Fibroblast of villous mesenchyme (primary cell): ENCODE measurements at places on chromosomes 1 and 21. TPM values are rescaled to one million over a fixed set of nuclear protein-coding genes. Genes with fewer than 3 reads are reported as not detected.

HSD3B1 gene
- 2.6 TPM in 1 of 2 replicates, not detected in the other for total RNA-seq

DNA sequence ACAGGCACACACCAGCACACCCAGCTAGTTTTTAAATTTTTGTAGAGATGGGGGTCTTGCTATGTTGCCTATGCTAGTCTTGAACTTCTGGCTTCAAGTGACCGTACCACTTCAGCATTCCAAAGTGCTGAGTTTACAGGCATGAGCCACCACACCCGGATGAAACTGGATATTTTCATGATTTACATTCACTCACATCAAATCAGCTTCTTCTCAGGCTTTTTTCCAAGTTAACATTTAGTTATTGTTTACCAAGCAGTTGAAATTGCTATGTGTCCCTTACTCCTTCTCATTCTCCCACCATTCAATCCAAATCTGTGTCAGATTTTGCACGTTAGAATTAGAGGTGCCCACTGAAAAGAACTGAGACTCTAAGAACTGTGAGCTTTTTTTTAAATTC is 18.4 kb downstream of the RIT1 start:
- DNase-seq: peak; percentile 69

OR2L13 gene
- total RNA-seq: not detected in 2 replicates

DNA sequence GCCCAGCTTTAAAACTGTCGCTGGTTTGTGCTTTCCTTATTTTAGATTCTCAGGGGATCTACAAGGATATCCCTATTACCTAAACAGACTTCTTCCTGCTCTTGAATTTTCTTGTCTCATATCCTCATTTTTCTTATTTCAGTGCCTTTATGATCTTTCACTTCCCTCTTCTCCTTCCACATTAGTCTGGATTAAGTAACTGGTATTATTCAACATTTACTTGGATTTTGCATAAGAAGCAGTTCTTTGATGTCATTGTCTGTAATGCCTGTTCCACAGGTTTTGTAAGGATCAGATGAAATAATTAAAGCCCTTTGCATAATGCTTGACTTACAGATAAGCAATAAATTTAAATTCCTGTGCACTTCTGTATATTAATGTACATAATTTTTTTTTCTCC is 26.5 kb downstream of the CXADR start:
- no peak for DNase-seq

DAB1 gene
- total RNA-seq: not detected in 2 replicates

- DNase-seq: no peak
Measured at GRCh38 chr1:22578732-22579361, 15.6 kb downstream of the EPHA8 start.

DNA sequence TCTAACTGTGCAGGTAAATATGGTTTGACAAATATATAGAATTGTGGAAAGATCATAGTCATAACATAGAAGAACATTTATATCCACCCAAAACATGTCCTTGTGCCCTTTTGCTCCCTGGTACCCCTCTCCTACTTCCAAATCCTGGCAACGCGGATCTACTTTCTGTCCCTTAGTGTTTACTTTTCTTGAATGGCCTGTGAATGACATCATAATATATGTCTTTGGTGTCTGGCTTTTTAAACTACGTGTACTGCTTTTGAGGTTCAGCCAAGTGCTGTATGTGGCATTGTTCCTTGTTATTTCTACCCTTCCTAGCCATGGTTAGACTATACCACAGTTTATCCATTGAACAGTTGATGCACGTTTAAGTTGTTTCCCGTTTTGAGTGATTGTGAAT is 155.6 kb downstream of the SDCCAG8 start:
- DNase-seq: no peak

TAS1R1 gene
- under 0.01 TPM in 1 of 2 replicates, not detected in the other for total RNA-seq

- no peak for DNase-seq
Measured at GRCh38 chr21:39153842-39154241, 29.4 kb downstream of the PSMG1 start.

SAMSN1 gene
- 0.86 TPM in 1 of 2 replicates, not detected in the other for total RNA-seq

DNA sequence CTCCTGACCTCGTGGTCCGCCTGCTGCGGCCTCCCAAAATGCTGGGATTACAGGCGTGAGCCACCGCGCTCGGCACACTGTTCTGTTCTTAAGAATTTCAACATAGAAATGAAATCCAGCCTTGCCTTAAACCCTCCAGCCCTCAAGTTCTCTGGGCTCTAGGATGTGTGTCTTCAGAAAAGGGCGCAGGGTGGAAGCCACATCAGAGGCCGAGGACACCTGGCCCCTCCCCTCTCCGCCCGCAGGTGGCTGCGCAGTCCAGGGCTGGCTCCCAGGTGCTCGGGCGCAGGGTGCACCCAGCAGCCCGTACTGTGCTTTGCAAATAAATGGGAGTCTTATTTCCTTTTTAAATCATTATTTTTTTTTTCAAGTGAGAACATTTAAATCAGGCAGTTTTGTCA is 2.0 kb upstream of the C1orf174 start:
- DNase-seq: no peak

- DNase-seq: no peak
Measured at GRCh38 chr21:23801292-23801691, 1806.0 kb downstream of the MRPL39 start.

GRCh38 chr1:161140755-161141400 is 8.4 kb upstream of the DEDD start:
- DNase-seq: no peak
